A172 (cell line): ENCODE measurements at places on chromosomes 6 and 20. TPM values are rescaled to one million over a fixed set of nuclear protein-coding genes. Genes with fewer than 3 reads are reported as not detected.
A peak's percentile ranks its signal among the peaks of the same experiment; 100 is the strongest.

GRCh38 chr6:133707456-133707855, 181.5 kb upstream of the TCF21 start:
- DNase-seq = peak; percentile 45

DNA sequence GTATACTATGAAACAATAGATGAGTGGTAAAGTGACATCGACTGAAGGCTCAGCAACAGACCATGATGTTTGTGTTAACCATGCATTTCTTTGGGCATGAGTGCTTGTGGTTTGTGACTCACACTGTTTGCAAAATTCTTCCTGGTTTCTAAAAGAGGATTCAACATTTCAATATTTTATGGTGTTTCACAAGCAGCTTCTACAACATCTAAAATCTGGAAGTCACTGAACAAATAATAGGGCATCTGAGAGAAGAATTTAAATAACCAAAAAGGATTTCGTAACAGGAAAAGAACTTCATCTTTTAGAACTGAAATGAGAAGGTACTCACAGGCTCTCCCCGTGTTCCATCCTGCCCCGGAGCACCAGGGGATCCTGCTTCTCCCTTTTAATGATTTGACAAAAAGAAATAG, 146.2 kb downstream of the COL21A1 start:
- peak; percentile 79 for DNase-seq

DNA sequence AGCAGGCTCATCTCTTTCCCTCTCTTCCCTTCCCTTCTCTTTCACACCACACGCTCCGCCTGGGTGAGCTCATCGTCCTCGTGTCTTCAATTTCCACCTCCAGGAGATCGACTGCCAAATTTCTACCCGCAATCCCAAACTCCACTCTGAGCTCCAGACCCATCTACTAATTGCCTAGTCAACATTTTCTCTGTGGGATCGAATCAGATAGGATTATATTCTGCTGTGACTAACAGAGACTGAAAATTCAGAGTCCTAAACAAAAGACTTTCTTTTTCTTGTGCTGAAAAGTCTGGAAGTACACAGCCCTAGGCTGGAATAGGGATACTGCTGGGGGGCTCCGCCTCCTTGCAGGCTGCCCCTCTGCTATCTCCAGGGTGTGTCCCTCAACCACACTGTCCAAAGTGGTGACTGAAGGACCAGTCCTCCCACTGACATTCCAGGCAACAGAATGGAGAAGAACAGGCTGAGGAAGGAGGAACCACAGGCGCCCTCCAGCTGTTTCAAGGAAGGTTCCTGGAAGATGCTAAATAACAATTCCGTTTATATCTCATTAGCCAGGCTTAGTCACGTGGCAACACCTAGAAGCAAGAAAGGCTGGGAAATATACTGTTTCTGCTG, 5.0 kb upstream of the HSPA12B start:
- peak; percentile 57 for DNase-seq

The KIAA0408 gene
- 0.09 and 0.60 TPM in 2 replicates for total RNA-seq

GRCh38 chr20:11080010-11080409, 406.2 kb upstream of the JAG1 start:
- DNase-seq = no peak

- no peak for DNase-seq
Observed at GRCh38 chr6:135527960-135528249, 30.4 kb upstream of the AHI1 start.

GRCh38 chr6:31485055-31485454, 12.9 kb upstream of the MICB start:
- DNase-seq = no peak

The AKAP12 gene
- 172 and 173 TPM in 2 replicates for total RNA-seq

The WFDC12 gene
- total RNA-seq = not detected in 2 replicates

DNA sequence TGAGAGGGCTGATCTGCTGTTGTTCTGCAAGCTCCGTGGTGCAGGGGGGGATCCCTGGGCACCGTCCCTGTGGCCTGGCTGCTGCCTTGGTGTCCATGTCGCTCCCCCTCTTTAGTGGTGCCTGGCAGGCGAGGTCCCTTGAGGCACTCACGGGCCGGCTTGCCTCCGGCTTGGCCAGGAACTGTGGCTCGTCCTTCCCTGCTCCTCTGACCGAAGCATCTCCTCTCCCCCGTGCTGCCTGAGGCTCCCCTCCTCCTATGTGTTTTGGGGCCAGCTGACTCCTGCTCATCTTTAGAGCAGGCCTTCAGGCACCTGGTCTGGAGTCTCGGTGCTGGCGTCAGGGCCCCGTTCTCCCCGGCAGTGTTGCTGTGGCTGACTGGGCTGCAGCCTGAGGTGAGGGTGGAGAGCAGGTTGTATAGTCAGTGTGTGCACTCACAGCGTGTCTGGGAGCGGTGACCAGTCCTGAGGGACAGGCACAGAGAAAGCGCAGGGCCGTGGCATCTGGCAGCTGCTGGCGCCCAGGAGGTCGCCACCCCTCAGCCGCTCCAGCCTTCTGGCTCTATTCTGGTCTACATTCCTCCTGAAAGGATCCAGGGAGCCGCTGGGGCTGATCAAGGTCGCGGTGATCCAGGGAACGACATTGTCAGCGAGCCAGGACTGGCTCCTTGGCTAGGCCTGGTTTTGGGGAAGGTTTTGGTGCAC, 43.7 kb downstream of the PYGB start:
- no peak for DNase-seq

DNA sequence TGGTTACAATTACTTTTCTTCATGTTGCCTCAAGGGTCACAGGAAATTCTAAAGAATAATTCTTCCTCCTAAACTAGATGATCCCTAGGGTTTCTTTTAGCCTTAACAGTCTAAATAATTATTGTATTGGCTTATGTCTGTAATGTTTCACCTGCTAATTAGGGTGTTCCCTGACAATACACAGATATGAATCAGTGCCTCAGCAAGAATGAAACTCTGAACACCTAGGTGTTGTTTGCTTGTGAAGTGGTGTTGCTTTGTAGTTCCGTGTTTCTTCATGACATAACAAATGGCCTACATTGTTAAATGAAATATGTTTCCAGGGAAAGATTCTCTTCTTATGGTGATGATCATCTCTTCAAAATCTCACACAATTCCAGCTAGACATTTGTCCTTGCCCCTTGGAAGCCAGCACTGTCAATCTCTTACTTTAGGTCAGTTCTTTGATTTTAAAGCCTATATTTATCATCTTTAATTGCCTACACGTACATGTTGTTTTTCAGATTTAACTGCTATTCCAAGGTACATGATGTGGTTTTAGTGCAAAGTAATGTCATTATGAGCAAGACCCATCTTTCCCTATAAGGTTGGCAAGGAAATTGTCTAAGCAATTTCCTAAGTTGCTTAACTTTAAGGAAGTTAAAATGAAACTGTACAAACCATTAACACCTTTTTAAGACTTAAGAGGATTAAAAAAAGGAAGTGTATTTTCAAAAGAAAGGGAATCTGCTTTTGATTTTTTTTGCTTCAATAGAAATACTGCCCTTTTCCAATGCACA, 111.9 kb downstream of the TBC1D7 start:
- no peak for DNase-seq

The ZBTB46 gene
- total RNA-seq = 6.8 and 10.3 TPM in 2 replicates

GRCh38 chr6:52454556-52454955, 34.4 kb downstream of the EFHC1 start:
- peak; percentile 72 for DNase-seq

The SPO11 gene
- total RNA-seq = not detected in 2 replicates

The CALHM4 gene
- total RNA-seq = not detected in 2 replicates

The BCAS1 gene
- total RNA-seq = 0.07 TPM in 1 of 2 replicates, not detected in the other

The F13A1 gene
- total RNA-seq = not detected in 2 replicates

DNA sequence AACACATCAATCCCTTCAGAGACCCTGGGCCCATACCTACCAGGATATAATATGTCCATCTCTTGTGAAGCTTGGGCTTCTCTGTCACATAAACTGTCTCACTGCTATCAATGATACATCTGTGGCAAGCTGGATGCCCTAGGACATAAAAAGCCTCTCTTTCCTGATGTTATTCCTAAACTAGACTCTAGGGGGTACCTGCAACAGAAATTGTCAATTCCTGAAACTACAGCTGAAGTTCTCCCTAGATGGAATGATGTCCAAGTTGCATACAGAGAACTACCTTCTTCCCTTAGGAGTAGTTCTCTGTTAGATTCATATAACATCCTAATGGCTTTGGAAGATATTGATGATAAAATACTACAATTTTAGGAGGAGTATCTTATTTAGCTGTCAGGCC, 35.8 kb downstream of the TBX18 start:
- peak; percentile 27 for DNase-seq

GRCh38 chr6:3627956-3628835, 123.3 kb downstream of the PXDC1 start:
- no peak for DNase-seq

DNA sequence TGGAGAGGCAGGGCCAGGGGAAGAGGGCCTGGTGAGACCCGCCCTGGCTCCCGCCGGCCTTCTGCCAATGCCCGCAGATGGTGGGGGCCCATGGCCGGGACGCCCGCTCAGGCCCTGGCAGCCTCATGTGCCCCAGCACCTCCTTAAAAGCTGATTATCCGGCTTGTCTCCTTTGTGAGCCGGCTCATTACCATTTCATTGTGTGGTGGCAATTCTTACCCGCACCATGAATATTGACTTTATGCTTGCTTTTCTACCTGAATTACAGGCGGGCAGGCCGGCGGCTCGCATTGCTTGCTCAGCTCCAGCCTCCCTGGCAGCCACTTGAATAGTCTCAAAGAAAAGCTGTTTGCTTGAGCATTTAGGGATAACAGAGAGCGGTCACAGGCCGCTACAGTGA, 120.0 kb upstream of the JAG1 start:
- no peak for DNase-seq

The DSN1 gene
- total RNA-seq = 59.7 and 66.7 TPM in 2 replicates

GRCh38 chr6:148128014-148128730, 214.5 kb upstream of the SASH1 start:
- DNase-seq = no peak

The CYP24A1 gene
- total RNA-seq = 0.05 and 0.21 TPM in 2 replicates

The ARMC2 gene
- 1.7 and 7.2 TPM in 2 replicates for total RNA-seq

DNA sequence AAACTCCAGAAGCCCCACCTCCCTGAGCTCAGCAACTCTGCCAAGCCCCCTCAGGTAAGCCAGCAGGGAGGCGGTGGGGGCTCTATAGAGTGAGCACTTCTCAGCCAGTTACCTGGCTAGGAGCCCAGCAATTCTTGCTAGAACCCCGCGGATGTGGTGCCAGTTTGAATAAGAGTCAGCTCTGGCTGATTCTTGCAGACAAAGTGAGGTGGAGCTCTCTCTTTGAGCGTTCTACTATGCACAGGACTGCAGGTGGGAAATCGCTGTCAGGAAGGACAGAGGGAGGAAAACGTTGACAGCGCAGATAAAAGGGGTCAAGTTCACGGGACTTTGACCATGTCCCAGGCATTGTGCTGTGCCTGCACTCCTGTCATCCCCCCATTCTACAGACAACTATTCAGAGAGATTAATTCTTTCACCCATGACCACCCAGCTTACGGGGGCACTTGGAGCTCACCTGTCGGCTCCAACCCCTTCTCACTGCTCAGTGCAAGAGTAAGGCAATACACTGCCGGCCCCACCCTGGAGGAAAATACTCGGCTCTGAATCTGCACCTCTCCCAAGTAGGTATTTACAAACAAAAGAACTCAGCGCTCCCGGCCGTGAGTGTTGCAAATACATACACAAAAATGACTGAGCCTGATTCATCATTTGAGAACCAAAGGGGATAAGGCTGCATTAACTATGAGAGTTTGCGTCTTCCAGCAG, 92.9 kb downstream of the ANKRD60 start:
- no peak for DNase-seq

DNA sequence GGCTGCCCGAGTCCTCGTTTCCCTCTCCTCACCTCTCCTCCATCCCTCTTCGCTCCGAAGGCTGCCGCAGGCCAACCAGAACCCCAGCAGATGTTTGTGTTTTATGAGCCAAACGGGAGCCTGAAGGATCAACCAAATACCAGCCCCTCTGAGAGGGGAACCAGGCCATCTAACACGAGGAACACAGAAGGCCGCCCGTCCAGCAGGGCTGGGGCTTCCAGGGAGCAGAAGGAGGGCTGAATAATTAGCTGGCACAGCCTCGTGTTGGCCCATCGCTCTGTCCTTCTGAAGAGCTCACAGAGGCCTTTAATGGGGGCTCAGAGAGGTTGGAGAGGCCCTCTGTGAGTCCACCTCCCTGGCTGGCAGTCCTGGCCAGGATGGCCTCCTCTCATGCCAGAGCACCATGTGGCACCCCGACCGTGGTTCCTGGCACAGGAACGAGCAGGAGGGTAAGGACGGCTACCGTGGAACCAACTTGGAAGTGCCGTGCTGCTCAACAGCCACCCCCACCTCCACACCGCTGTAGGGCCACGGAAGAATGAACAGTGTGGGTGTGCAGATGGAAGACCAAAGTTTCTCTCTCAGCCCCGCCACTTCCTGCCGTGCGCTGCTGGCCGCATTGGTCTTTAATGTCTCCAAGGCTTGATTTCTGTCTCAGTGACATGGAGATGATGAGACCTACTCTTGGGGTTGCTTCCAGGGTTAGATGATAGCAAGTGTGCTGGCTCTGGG, 155.2 kb downstream of the SCML4 start:
- no peak for DNase-seq
